Stimulated activated CD8-positive, alpha-beta memory T cell treated with anti-CD3 and anti-CD28 coated beads, Interleukin-4, amount 100 ng/mL, for 4 hours (primary cell): ENCODE measurements at places on chromosomes 3 and 15.

DNA sequence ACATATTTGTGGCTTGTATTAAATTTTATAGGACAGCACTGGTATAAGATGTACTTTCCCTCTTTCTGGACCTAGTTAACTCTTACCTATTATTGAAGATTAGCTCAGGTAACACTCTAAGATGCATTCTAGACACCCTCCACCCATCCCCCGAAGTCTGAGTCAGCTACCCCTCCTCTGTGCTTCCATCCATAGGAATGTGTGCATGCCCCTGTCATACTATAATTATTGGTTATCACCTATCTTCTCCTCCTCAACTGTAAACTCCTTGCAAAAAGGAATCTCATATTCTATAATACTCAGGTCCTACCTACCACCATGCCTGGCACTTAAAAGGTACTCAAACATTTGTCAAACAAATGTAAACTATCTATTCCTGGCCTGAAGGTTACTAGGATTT, 3.0 kb downstream of the PEAK1 start:
- no peak for DNase-seq

- DNase-seq: no peak
These were observed 188.4 kb downstream of the CPNE4 start for GRCh38 chr3:131846296-131846924.

- no peak for DNase-seq
These were observed 759.4 kb downstream of the ROBO2 start for GRCh38 chr3:77799278-77799677.

DNA sequence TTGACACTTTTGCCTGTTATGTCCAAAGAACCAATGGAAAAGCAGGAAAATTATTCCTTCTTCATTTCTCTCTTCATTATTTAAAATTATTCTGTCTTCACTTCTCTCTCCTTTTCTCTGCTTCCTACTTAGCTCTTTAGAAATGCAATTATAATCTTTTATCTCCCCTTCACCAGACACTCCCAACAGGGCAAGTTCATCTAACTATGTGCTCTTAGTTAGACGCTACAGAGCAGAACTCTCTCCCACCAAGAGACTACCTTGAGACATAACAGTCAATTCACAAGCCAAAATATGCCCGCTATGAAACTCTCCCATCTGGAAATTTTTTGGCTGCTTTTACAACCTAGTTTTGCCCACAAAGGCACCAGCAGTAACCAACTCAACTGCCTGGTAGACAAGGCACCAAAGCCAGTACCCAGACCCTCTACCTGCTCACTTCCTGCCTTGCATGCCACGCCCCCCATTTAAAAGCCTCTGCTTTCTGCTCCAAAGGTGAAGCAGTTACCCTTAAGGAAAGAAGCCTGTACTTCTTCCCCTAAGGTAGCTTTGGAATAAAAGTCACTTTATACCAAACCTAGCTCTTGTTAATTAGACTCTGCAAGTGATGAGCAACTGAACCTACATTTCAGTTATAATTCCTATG, 28.1 kb downstream of the CCRL2 start:
- DNase-seq: no peak

GRCh38 chr3:13106308-13107001, 33.2 kb upstream of the IQSEC1 start:
- DNase-seq: no peak

- DNase-seq: no peak
These were observed 130.3 kb upstream of the DCBLD2 start for GRCh38 chr3:99031778-99032177.

GRCh38 chr3:150458001-150458400, 49.9 kb downstream of the TSC22D2 start:
- no peak for DNase-seq
